ENCODE measurements at places on chromosomes 7 and 10.

GRCh38 chr10:63515002-63515763 is 6.0 kb upstream of the REEP3 start:
- no peak for DNase-seq

DNA sequence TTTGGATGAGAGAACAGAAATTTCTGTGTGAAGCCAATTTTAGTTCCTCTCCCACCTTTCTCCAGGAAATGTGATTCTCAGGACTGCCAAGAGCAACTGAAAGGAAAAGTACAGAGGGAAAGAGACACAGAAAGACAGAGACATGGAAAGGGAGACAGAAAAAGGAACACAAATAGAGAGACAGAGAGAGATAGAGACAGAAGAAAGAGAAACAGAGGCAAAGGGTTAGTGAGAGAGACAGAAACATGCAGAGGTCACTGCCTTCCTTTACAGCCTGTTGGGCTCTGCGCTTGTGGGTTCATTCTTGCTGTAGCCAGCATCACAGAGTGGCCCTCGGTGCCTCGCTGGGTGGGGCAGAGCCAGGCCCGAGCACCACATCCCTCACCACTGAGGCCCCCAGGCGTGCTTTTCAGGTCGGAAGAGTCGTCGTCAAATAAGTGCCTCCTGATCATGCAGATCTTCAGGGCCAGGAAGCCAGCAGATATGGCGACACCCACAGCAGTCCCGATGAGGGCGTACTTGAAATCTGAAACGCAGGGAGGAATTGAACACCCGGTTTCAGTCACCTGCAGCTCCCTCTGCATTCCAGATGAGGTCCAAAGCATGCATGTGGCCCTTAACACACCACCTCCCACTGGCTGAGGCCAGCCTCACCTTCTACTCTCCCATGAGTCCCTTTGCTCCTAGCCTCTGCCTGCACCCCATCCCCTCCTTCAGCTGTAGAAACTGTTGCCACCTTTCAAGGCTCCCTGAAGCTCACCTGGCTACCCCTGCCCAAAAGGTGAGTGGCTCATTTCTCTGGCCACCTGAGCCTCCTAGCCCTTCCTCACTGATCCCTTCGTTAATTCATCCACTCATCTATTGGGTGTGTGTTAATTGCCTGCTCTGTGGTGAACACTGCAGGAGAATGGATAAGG is 21.4 kb downstream of the TMEM273 start:
- DNase-seq = no peak

GRCh38 chr10:101189461-101190401 is 39.5 kb downstream of the LBX1 start:
- no peak for DNase-seq

GRCh38 chr7:113698556-113699220 is 220.1 kb downstream of the PPP1R3A start:
- DNase-seq = peak; percentile 33

GRCh38 chr10:7529638-7530037 is 118.8 kb upstream of the SFMBT2 start:
- DNase-seq = no peak

DNA sequence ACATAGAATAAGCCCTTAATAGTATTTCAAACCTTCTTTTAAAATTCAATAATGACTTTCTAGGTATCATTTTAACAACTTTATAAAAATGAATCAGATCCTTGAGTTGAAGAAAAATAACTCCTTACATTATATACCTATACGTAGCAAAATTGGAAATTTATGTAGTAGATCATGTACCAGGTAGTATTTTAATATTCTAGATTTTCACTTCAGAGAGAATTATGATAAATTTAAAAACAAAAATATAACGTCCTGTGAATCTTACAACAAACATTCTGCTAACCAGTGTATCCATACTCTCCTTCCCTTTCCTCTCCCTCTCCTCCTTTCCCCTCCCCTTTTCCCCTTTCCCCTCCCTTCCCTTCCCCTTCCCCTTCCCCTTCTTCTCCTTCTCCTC is 6.1 kb upstream of the RAB11FIP2 start:
- no peak for DNase-seq

DNA sequence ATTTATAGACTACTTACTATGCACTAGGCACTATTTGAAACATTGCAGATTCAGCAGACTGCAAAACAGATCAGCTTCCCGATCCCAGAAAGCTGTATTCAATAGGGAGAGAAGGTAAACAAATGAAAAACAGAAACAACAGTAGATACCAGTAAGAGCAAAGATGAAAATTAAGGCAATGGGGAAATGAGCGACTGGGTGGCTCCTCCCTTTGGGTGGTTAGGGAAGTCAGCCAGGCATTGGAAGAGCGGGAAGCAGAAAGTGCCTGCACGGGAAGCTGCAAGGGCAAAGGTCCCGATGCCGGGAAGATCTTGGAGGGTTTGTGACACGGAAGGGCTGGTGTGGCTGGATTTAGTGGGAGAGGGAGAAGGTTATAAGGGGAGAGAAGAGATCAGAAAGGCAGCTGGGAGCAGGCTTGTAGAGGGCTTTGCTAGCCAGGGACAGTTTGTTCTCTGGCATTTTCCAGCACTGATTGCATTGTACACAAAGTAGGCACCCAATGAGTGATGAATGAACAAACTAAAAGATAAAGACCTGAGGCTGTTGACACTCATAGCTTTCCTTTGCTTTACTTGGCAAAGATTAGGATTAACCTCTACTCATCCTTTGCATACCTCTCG is 67.8 kb downstream of the NAMPT start:
- peak; percentile 55 for DNase-seq

GRCh38 chr7:120949998-120950538 is 509 bp upstream of the ING3 start:
- no peak for DNase-seq

GRCh38 chr10:96505150-96506136 is 8.3 kb downstream of the TLL2 start:
- DNase-seq = peak; percentile 12

GRCh38 chr7:116159711-116160110 is 50.6 kb upstream of the TES start:
- no peak for DNase-seq

DNA sequence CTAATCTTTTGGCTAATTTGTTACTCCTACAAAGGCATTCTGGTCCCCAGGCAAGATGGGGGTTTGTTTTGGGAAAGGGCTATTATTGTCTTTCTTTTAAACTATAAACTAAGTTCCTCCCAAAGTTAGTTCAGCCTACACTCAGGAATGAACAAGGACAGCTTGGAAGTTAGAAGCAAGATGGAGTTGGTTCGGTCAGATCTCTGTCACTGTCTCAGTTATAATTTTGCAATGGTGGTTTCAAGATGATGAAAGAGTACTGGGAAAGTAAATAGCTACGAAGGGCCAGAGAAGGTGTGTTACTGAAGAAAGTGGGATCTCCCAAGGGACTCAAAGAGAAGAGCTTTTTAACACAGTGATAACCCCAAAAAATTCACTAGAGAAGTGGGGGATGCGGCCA is 10.3 kb upstream of the MYO1G start:
- DNase-seq = no peak

GRCh38 chr7:82578430-82578829 is 134.9 kb upstream of the CACNA2D1 start:
- no peak for DNase-seq

DNA sequence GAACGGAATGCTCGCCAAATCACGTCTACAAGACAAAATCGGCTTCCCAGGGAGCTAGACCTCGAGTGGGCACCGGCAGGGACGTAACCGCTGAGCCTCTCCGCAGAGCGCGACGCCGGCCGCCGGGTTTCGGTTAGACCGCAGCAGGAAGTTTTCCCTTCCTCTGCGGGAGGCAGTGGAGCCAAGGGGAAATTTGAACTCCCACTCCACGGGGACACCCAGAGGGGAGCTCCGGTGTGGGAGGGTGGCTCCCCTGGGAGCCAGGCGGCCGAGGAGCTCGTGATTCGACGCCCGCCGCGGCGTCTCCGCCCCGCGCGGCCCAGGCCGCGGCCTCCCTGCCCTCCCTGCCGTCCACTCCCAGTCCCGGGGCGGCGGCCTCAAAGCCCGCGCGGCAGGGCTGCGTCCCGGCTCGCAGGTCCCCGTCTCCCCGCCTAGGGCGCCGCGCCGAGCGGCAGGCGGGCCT is 426 bp downstream of the SYPL1 start:
- peak; percentile 95 for DNase-seq

DNA sequence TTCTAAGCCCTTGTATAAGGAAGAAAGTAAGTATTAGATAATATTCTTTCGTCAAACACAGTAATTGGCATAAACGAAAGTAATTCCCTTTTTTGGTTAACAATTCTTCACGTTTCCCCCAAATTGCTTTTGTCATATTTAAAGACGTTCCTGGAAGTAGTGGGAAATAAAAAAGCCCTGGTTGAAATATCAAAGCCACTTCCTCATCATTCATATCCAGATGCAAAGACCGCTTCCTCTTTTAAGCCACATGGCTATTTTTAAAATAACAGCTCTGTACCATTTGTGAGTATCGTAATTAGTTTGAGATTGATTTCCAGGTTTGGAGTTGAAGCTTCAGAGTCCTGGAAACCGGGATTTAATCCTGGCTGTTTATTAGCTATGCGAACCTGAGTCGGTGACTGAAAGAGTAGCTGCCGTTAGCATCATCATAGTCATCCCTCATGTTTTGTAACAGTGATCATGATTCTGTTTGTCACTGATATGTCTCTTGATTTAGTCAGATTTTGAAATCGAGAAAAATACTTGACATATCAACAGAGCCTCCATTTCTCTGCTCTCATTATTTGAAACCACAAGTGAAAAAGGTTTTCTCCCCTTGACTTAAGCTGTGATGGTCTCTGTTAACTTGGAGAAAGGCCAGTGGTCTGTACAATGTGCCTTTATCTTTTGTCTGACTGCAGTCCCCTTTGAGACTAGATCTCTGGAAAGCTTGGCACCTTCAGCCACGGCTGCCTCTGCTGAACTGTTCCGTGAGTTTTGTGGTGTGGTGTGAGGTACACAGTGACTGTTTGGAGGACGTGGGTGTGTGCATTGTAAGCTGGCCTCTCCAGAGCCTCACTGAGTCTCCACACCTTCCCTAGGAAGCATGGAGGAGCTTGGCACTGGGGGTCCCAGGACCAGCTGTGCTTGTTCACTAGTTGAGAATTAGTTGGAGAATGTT is 18.1 kb downstream of the OPTN start:
- no peak for DNase-seq

- DNase-seq = no peak
These were observed 1.3 kb downstream of the CUL1 start for GRCh38 chr7:148699782-148700629.

DNA sequence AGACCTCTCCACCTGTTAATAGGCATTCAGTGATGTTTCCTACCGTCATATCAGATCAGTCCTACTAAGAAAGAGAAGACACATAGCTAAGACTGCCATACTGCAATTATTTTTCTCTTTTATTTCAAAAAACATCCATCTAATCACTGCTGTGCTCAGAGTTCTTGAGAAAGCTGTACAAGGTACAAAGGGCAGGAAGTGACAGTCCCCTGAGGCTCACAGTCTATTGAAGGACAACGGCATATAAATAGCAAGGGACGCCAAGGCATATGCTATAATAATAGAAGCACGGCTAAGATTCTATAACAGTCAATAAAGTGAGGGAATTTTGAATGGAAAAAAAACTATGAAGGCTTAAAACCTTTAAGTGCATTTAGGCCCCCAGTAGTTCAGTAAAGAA is 415.3 kb upstream of the NRP1 start:
- no peak for DNase-seq

GRCh38 chr7:83655951-83656556 is 7.1 kb upstream of the SEMA3E start:
- no peak for DNase-seq

GRCh38 chr7:55438757-55439525 is 73.8 kb downstream of the LANCL2 start:
- no peak for DNase-seq

- no peak for DNase-seq
These were observed 131.9 kb downstream of the NRCAM start for GRCh38 chr7:108324053-108325038.

- peak; percentile 92 for DNase-seq
These were observed at the start of gene DEPP1 for GRCh38 chr10:44978570-44979280. Gene DEPP1 (minus strand): TSS chr10:44978809. CDS start chr10:44978030, 779 bp downstream.

DNA sequence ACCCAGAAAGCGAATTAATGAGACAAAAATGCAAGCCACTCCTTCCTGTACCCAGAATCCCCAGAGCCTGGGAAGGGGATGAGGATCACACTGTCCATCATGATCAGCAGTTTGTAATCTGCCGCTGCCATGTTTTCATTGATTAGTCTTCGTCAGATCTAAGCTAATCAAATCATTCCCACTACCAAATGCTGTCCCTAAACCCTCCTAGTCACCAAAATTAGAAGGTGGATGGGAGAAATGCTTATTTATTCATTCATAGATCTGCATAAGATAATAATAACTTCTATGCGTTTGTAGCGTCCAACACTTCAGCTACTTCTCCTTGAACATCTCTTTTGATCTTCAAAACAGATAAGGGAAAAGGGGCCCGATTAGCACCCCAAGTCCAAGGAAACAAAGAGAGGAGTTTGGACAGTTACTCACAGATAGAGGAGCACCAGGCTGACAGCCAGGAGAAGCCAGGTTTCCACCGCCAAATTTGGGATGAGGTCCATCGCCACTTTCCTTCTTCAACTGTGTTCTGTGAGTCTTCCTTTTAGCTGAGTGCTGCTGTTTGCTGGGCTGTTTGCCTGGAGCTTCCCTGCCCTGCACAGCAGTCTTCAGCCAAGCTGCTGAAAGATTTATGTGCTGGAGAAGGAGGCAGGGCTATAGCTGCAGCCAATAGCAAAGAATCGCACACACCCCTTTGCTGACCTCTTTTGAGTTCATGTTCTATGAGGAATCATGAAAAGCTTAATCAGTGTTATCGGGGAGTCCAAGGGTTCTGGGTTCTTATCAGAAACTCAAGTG is at the start of gene CYP3A5:
Gene CYP3A5, minus strand, starts transcription at position 597 of the 792 bp plus-strand sequence. Its CDS starts 100 bp downstream, at position 497.
- peak; percentile 88 for DNase-seq

DNA sequence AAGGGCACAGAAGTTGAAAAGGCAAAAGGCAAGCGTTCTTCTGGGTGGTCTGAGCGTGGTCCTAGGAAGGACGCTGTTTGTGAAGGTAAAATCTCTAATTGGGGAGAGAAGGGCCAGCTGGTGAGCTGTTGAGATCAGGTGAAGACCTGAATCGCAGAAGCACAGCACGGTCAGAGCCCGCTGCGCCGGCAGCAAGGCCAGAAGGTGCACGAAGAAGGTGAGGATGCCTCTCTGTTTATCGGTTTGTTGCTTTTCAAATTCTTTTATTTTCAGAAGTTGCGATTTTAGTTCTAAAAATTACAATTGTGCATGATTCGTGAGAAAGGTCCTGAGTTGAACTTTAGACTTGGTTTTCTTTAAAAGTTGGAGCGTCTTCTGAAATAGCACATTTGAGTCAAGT is 247.8 kb upstream of the FOXK1 start:
- no peak for DNase-seq

- no peak for DNase-seq
These were observed 951.0 kb downstream of the LRMDA start for GRCh38 chr10:76382381-76382851.

DNA sequence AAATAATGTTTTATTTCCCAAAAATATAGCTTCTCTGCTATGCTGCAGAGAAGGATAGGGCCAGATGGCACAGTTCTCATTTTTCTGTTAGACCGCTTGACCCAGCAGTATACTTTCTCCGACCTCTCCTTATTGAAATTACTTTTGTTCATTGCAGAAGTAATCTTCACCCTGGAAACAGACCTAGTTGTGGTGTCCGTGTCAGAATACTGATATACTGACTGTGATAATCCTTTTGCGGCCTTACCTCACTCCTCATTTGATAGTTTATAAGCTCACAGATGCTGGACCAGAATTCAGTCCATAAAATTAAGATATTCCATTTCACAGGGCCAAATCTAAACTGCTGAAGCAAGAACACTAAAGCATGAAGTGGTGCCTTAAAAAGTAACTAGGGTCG is 260.6 kb upstream of the DKK1 start:
- DNase-seq = no peak
